ENCODE measurements at places on chromosomes 12 and 14.
A peak's percentile ranks its signal among the peaks of the same experiment; 100 is the strongest.

GRCh38 chr12:1828856-1829255 is 8.5 kb downstream of the LRTM2 start:
- no peak for DNase-seq

- no peak for DNase-seq
Measured at GRCh38 chr12:7884689-7885088, 12.0 kb upstream of the SLC2A14 start.

GRCh38 chr14:81516986-81517797 is 16.5 kb downstream of the SEL1L start:
- DNase-seq, result no peak

DNA sequence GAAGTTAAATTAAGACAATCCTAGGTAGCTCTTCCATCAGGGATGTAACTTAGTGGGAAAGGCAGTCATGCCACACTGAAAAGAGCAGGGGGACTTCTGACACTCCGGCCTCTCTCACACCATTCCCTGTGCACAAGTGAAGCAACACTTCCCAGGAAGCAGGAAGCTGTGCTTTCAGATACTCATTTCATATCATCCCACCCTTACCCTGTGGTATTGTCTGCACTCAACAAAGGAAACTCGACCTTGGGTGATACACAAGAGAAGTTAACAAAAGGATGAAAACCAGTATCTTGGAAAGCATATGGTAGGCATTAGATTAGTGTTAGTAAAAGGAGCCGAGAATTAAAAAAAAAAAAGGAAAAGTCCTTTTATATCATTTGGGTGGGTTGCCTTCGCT is 61.3 kb upstream of the MDM1 start:
- no peak for DNase-seq

DNA sequence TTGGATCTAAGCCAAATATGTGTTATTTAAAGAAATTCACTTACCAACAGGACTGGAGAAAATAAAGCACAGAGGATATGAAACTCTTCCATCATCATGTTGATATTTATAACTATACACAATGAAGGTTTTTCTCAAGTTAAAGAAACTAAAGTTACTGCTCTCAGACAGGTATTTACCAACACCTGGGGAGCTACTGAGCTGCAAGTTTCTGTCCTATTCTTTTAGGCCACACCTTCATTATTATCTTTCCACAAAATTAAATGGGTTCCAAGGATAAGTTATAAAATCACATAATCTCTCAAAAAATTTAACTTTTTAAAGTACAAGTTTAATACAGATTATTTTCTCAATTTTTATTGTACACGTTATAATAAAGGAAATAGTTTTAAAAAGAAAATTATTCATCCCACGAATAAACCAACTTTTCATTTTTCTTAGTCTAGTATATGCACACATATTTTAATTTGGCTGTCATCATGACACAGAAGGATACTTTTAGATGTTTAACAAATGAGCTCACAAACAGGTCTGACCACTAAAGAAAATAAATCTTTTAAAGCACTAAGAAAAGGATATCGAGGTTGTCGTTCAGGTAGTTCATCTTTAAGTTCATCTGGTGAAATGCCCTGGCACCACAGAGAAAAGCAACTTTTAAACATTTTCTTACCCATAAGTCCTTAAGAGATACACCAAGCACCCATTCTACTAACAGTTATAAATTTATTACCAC is 7.8 kb downstream of the GMFB start:
- DNase-seq, result no peak

DNA sequence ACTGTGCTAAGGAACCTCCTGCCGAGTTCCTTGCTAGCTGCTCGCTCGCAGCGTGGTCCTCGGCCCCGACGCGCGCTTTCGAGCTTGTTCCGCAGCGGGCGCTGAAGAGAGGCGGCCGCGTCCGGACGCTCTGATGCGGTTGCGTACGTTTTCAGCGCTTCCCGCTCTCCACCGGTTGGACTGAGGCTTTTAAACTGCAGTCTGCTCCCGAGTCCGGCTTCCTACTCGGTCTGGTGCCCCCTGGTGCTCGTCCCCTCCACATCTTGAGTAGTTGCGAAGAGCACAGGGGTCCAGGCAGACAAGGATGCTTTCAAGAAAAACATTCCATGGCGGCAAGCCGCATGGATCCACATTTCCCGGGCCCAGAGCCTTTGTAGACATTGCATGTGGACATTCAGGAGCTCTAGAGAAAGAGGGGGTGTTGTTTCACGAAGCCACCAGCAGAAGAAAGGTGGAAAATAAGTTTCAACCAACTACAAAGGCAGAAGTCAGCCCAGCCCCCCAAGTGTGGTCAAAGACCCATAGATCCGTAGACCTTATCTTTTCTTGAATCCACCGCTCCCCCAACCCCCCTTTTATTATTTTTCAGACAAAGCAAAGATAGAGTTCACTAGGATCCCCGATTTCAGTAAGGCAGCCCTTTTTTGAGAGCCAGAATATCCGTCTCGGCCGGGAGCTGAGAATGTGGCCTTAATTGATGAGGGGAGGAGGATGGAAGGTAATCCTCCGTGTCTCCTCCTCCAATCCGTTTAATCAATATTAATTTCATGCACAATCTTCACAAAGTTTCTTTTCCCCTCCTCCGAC is 984 bp upstream of the WNK1 start:
- DNase-seq, result peak; percentile 76

GRCh38 chr14:94599656-94600004 is 12.6 kb upstream of the SERPINA3 start:
- no peak for DNase-seq

DNA sequence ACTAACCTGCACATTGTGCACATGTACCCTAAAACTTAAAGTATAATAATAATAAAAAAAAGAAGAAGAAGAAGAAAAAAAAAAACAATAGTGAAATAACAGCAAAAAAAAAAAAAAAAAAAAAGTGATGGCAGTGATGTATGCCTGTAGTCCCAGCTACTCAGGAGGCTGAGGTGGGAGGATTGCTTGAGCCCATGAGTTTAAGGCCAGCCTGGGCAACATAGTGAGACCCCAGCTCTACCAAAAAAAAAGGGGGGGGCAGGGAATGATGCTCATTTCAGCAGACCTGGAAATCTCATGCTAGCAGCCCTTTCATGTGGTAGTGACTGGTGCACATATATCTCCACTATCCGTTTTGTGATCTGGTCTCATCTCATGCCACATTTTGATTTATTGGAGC is 20.8 kb downstream of the TRAFD1 start:
- DNase-seq, result no peak

DNA sequence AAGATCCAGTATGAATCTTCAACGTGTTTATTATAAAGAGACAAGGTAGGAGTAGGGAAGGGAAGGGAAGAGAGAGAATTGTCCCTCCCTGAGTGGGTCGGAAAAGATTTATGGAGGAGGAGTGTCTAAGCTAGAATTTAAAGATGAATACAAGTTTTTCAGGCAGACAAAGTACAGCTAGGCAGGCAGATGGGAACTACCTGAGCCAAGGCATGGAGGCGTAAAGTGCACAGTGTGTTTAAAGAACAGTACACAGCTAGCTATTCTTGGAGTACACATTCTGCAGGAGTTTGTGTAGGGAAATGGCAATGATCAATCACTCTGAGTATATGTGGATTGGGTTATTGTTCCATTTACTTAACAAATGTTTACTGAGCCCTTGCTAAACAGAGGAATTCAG is 20.1 kb downstream of the PLEKHG7 start:
- no peak for DNase-seq

GRCh38 chr12:25817166-25817565 is 141.3 kb upstream of the RASSF8 start:
- DNase-seq, result no peak

GRCh38 chr12:18123707-18124106 is 33.7 kb upstream of the RERGL start:
- DNase-seq, result no peak

- DNase-seq, result no peak
Measured at GRCh38 chr14:76280221-76280620, 95.7 kb upstream of the ESRRB start.

GRCh38 chr14:53767566-53767965 is 189.1 kb downstream of the BMP4 start:
- DNase-seq, result no peak

GRCh38 chr12:56206452-56207166 is 15.1 kb downstream of the RNF41 start:
- DNase-seq, result no peak

GRCh38 chr12:11412731-11413130 is 17.4 kb upstream of the PRB2 start:
- no peak for DNase-seq

- no peak for DNase-seq
Measured at GRCh38 chr14:96055065-96055752, 16.0 kb downstream of the C14orf132 start.

- no peak for DNase-seq
Measured at GRCh38 chr12:95646781-95647190, 95.5 kb upstream of the USP44 start.

DNA sequence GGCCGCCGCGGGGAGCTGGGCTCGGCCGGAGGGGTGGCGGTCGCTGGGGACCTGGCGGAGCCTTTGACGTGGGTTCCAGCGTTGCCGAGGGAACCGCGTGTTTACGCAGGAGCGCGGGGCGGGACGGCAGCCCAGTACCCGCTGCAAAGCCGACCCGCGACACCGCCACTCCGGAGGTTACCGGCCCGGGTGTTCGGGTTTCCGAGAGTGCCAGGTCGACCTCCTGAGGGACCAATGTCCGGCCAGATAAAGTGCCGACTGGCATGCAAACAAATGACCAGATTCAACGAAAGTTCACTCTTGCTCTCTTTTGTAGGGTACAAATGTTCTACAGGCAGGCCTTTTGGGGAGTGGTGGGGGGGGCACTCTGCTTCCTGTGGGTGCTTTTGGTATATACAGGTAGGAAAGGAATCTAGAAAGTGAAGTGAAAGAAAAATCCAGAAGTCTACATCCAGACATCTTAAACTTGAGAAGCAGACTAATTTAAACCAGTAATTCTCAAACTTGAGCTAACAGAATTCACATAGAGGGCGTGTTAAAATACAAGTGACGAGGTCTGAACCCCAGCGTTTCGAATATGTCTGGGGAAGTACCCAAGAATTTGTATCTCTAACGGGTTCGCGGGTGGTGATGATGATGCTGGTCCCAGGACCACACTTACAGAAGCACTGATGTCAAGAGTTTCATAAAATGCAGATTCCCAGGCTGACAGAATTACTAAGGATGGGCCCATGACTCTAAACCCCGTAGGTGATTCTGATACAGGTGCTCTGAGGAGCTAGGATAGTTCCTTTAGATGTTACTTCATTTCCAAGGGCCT is at the start of gene GPR135:
Gene GPR135 (minus strand): TSS at position 65 of the 820 bp plus-strand sequence. CDS start 154 bp downstream, outside the sequence.
- peak; percentile 68 for DNase-seq

GRCh38 chr12:53700567-53700966 is 24.7 kb upstream of the ATP5MC2 start:
- DNase-seq, result no peak

GRCh38 chr14:20144820-20145219 is 6.2 kb downstream of the OR4N5 start:
- no peak for DNase-seq

DNA sequence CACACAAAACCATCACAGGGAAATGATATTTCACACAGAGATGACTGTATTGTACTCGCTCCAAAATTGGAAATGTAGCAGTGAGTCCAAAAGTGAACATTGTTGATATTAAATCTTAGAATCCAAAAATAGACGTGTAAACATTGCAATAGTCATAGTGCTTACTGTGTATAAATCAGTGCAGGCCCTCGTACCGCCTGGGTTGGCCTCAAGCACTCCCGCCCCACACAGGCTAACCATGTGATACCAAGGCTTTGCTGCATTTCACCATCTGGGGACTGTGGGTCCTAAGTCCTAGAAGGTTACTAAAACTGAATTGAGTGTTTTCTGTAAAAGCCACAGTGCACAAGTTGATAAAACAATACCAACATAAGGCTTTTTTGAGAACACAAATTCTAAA is 107.3 kb downstream of the PPP2R5E start:
- no peak for DNase-seq

DNA sequence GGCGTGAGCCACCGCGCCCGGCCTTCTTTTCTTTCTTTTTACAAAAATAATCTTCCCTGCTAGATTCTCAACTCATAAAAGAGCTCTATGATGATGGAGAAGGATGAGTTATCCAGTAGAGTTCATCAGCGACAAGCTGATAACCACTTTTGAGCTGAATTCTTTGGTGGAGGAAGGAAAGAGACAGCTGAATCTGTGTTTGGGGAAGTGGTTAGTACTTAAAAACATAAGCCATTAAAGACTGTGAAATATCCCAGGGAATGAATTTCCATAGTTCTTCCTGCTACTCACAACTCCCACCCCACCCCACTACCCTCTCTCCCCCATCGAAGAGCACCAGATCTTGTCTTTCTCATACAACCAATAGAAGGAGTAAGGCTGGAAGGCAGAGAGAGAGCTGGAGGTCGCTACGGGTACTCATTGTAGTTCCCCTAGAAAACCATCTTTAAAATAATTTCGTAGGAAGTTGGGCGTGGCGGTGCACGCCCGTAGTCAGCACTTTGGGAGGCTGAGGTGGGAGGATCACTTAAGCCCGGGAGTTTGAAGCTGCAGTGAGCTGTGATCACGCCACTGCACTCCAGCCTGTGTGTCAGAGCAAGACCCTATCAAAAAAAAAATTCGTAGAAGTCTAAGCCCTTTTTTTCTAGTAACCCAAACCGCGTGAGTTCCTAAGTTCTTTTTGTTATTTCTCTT is 647 bp upstream of the ESPL1 start:
- no peak for DNase-seq

GRCh38 chr14:95440496-95440895 is 76.0 kb downstream of the SYNE3 start:
- DNase-seq, result no peak

- no peak for DNase-seq
Measured at GRCh38 chr12:126936181-126936851, 1330.7 kb upstream of the TMEM132C start.

GRCh38 chr14:79448960-79449359 is 762.3 kb downstream of the DIO2 start:
- no peak for DNase-seq

DNA sequence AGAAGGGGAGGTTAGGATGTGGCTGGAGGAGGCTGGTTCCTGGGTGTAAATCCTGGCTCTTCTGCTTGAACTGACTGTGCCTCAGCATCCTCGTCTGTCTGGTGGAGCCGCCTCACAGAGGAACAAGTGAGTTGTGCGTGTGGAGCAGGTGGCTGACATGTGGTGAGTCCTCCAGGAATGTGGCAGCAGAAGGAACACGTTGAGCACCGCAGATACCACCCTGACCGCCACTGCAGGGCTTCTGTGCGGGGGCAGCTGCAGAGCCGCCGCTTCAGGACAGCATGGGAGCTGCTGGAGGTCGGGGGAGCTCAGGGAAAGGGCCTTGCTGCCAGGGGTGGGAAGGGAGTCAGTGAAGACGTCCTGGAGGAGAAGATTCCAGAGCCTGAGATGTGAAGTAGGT is 48.9 kb downstream of the TRAF3 start:
- DNase-seq, result no peak

DNA sequence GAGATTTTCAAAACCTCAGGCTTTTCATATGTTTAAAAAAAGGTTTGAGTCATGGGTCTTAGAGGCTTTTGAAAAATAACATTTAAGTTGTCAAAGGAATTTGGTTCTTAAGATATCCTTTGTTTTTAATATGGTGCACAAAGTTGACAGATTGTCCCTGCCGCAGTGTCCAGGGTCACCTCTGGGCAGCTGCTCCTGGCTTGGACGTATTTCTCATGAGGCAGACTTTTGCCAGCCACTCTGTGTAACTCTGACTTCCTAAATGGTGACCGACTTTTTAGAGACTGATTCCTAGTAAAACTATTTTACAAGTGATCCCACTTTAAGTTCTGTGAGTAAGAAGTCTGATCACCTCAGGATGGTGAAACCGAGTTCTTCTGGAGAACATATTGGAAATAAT is 27.5 kb downstream of the XRCC3 start:
- DNase-seq, result no peak

Data from CD8-positive, alpha-beta memory T cell (primary cell).